ENCODE measurements at places on chromosomes 12 and 14.

GRCh38 chr12:127383281-127383680, 883.7 kb upstream of the TMEM132C start:
- DNase-seq = no peak

DNA sequence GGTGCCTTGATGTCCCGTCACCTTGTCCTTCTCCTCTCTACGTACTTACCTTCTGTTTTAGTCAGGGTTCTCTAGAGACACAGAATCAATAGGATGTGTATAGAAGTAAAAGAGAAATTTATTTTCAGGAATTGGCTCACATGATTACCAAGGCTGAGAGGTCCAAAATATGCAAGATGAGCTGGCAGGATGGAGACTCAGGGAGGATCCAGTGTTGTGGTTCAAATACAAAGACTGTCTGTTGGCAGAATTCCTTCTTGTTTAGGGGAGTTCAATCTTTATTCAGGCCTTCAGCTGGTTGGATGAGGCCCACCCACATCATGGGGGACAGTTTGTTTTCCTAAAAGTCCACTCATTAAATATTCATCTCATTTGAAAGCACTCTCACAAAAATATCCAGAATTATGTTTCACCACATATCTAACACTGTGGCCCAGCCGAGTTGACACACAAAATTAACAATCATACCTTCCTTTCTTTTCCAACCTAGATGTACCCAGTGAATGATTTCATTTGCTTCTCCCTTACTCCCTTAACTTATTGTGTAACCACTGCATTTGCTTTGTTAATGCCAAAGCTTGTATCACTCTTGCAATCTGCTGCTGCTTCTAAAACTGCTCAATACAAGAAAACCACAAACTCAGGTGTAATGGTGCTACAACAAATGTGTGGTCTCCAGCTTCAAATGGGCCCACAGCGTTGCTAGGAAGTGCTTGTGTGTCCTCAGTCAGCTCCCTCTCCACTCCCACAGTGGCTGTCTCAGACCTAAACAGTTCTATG, 195.4 kb upstream of the ARHGAP5 start:
- no peak for DNase-seq

- DNase-seq = no peak
These were observed 19.5 kb upstream of the CDK17 start for GRCh38 chr12:96419576-96420276.

GRCh38 chr14:102973706-102974285, 51.3 kb downstream of the AMN start:
- DNase-seq = no peak

DNA sequence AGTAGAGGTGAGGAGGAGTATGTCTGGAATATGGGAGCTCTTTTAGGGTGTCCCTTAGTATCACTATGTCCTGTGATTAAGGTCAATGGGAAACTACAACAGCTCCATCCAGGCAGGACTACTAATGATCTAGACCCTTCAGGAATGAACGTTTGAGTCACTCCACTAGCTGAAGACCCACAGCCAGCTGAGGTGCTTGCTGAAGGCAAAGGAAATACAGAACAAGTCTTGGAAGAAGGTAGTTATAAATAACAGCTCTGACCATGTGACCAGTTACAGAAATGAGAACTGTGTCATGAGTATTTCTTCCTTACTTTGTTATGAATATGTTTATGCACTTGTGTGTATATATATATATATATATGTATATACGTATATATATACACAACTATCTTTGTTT, 40.5 kb upstream of the USP44 start:
- DNase-seq = no peak
